ENCODE measurements at places on chromosomes 4 and X.

DNA sequence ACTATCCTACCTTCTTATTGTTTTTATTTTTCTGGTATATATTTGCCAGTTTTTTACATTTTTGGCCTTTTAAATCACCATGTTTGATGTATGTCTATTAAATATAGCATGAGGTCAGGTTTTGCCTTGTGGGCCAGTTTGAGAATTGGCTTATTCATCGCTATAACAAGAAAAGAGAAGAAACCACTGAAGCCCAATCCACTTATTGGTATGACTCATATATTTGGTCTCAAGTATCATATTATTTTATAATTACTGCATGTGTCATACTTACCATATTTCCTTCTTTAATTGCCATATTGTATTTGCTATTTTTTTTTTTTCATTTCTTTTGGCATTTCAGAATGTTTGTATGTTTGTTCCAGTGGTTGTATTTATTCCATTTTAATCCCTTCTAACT is 99.3 kb downstream of the IRF2 start:
- no peak for DNase-seq

GRCh38 chr4:120915336-120915735 is 7.2 kb downstream of the PRDM5 start:
- DNase-seq: no peak

- no peak for DNase-seq
These were observed 1114.5 kb downstream of the STPG2 start for GRCh38 chr4:97028785-97029184.

GRCh38 chrX:73446831-73447230 is at the start of gene CDX4:
TSS of gene CDX4 (plus strand) at chrX:73447053. CDS start at chrX:73447254, 201 bp downstream.
- DNase-seq: no peak

DNA sequence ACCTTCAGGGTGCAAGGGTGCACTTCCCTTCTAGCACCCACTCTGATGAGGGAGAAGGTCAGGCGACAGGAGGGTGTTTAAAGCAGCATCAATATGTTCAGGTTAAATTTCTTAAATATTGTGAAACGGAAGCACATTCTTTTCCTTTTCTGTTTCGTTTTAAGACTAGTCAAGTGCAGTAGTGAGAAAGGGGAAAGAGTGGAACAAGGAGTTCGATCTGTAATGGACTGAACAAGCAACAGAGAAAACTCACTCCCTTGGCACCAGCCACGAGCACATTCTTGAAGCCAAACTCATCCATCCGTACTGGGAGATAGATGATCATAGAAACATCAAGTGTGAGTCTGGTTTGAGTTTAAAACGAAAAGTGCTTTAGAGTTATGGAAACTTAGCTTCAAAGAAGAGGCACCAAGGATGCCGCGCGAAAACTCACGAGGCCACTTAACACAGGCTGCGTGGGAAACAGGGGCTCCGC is 815 bp downstream of the FAM53A start:
- DNase-seq: no peak

DNA sequence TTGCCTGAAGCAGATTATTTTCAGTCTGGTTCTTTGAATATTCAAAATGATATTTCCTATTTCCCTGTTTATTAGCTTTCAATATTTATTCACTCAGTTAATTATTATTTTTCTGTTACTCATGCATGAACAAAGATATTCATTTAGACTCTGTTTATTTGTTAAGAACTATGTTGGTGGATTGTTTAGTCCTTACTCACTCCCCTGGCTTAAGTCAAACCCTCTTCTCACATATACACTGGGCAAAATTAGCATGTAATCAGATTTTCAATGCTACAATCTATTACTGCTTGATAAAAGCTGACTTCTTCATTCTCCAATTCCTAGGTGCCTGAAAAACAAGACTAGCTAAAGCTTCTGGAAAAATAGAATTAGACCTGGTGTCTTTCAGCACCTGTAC is 335.8 kb downstream of the FAT4 start:
- DNase-seq: no peak

- no peak for DNase-seq
These were observed 8.0 kb downstream of the GUCY1A1 start for GRCh38 chr4:155674669-155675071.

Data from SK-N-DZ (cell line).